ENCODE measurements at places on chromosomes 3 and 15.

GRCh38 chr3:181921220-181921619, 209.5 kb downstream of the SOX2 start:
- DNase-seq = no peak

DNA sequence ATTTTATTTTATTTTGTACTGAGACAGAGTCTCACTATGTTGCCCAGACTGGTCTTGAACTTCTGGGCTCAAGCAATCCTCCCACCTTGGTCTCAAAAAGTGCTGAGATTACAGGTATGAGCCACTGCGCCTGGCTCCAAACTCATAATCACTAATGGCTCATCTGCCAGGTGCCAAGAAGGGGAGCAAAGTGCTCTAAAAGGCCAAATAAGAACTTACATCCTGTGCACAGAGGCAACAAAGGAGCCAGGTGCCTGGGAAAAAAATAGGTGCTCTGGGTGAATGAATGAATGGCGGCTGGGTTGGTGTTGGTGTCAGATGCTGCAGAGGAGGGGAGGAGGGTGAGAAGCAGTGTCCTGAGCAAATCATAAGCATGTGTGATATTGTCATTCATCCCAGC, 25.9 kb upstream of the ADAMTS7 start:
- DNase-seq = no peak

DNA sequence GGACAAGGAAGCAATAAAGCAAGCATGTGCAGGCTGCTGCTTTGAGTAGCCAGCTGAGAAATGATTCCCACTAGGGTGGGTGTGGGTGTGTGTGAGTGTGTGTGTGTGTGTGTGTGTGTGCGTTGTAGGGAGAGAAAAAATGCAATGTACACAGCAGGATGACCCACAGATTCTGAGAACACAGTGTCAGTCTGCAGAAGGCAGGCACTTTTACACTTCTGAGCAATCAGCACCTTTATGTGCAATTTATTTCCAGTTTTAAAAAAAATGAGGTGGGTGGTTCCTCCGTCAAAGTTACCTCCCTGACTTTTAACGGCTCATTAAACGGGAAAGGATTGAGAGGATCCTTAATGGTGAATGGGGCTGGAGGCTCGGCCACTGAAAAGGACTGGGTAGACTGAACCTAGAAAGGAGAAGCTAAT, 38.5 kb upstream of the LIPC start:
- DNase-seq = no peak

DNA sequence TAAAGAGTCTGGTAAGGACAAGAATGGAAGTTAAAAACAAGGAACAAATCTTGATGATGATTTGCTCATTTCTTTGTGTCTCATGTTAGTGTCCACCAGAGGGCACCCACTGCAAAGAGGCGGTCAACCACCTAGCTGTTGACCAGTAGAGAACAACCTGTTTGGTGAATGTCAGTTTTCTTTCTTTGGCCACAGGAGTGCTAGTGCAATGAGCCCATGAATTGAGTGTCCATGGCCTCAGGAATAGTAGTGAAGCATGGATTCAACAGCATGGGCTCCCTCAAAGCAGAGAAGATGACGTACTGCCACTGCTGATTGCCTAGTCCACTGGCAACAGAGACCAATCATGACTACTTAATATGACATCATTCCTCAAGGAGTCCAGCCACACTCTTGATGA, 10.7 kb upstream of the CNTN6 start:
- DNase-seq = no peak

DNA sequence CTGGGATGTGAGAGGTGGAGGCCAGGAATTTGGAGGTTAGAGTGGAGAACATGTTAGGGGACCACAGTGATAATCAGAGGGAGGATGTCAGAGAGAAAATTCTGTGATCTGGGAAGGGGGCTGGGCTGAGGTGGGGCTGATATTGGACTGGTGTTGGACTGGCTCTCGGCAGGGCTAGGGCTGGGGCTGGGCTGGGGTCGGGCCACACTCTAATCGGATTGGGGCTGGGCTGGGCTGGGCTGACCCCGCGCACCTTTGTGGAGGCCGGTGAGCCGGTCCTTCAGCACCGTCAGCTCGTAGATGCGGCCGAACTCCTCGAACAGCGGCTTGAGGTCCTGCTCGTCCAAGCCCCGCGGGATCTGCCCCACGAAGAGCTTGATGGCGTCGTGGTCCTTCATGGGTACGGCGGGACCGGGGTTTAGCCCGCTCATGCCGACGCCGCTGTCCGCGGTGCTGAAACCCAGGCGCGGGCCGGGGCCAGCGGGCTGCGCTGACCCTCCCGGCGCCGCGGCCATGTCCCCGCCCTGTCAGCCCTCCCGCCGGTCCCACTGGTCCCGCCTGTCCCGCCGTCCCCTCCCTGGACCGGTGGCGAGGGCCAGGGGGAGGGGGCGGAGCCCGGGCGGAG, 485 bp downstream of the CELF6 start:
- peak; percentile 30 for DNase-seq

GRCh38 chr3:43481375-43481774, 140.4 kb downstream of the ANO10 start:
- no peak for DNase-seq

- DNase-seq = no peak
Measured at GRCh38 chr3:45776611-45777010, 19.7 kb downstream of the SLC6A20 start.

DNA sequence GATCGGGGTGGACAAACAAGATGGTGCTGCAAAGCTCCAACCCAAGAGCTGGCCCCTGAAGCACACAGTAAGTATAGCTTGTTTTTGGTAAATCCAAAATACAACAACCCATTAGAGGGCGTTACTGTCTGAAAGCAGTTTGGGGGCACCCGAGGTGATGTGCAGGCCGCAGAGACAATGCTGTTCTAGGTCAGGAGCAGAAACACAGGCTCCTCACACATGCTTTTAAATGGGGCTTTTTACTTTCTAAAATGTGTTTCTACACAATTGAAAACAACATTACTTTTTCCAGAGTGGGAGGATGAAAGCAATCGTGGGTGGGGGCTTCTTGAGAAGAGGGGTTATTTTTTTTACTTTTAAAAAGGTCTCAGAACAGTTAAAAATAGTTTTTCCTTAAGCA, 1029.3 kb upstream of the CFAP20DC start:
- peak; percentile 39 for DNase-seq

DNA sequence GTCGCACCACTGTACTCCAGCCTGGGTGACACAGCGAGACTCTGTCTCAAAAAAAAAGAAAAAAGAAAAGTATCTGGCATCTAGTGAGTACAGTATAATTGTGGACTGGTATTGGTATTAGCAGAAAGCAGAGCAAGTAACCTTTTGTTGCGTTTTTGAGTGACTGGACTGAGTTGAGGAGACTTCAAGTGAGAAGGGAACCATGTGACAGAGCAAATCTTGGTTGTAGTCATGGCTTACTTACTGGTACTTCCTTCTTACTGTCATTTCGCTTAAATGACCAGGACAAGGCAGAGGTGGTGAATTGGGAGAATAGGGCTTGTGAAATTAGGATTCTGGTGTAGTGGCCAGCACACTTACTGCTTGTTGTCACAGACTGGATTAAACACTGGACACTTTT, 20.6 kb downstream of the RTF1 start:
- no peak for DNase-seq

GRCh38 chr15:32718227-32718820, 520 bp downstream of the GREM1 start:
- no peak for DNase-seq

DNA sequence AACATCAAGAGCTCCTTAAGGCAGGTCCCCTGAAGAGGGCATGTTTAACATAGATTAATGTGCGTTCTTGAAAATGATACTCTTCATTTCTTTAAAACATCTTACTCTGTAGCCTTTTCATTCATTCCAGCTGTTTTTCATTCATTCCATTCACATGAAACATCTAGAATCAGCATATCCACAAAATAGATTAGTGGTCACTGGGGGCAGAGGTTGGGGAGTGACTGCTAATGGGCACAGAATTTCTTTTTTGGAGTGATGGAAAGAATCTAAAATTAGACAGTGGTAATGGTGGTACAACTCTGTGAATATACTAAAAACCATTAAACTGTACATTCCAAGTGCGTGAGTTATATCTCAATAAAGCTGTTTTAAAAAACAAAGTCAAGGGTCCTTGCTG, 15.4 kb upstream of the CXCR6 start:
- DNase-seq = no peak

DNA sequence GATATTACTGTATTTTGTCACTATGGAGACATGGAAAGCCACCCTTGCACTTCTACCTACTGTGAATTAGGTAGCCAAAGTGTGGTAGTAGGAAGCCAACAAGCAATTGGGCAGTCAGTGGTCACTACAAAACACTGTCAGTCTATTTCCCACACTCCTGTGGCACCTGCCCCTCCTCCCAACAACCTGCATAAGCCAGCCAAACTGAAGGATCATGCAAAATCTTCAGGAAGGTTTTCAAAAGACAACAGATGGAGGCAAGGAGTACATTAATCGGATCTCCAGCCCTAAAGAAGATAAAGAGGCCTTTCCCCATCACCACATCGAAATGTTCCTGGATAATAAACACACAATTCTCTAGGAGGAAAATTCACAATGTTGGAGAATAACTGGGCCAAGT, 11.9 kb downstream of the POMGNT2 start:
- DNase-seq = no peak

DNA sequence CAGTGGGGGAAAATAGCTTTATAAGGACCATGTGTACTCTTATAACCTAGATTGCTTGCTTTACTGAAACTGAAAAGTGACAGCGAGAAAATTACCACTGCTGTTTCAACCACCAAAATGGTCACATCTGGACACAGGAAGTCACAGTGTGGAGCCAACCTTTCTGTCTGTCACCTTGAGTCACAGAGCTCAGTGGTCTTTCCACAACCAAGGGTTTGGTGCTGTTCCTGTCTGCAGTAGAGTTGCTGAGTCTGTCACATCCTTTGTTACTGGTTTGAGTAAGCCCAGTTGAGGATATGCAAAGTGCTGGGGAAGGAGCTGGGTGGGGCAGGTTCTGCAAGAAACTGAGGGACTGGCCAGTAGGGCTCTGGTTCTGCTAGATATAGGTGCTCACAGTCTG, 139.1 kb upstream of the EIF1B start:
- DNase-seq = no peak

- DNase-seq = no peak
Measured at GRCh38 chr3:187810021-187810446, 64.8 kb upstream of the BCL6 start.

DNA sequence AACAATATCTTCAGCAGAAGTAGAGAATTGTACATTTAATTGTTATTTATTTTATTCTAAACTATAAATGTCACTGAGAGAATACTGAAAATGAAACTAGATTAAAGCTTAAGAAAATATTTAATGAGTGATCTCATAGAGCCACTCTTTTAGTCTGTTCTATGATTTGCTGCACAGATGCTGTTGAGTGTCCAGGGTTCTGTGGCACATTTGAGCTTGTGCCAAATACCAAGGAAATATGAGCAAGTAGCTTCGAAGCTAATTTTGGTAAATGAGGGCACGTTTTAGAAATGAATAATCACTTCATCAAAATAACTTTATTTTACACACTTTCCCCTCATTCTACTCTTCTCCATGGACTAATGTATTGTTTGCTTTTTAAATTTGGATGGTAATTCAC, 53.6 kb upstream of the THRB start:
- DNase-seq = no peak

All from central memory CD4-positive, alpha-beta T cell (primary cell).